ENCODE measurements at places on chromosomes 6 and 20. TPM values are rescaled to one million over a fixed set of nuclear protein-coding genes. Genes with fewer than 3 reads are reported as not detected.

- no peak for DNase-seq
Measured at GRCh38 chr6:80647156-80647555, 540.7 kb downstream of the BCKDHB start.

DNA sequence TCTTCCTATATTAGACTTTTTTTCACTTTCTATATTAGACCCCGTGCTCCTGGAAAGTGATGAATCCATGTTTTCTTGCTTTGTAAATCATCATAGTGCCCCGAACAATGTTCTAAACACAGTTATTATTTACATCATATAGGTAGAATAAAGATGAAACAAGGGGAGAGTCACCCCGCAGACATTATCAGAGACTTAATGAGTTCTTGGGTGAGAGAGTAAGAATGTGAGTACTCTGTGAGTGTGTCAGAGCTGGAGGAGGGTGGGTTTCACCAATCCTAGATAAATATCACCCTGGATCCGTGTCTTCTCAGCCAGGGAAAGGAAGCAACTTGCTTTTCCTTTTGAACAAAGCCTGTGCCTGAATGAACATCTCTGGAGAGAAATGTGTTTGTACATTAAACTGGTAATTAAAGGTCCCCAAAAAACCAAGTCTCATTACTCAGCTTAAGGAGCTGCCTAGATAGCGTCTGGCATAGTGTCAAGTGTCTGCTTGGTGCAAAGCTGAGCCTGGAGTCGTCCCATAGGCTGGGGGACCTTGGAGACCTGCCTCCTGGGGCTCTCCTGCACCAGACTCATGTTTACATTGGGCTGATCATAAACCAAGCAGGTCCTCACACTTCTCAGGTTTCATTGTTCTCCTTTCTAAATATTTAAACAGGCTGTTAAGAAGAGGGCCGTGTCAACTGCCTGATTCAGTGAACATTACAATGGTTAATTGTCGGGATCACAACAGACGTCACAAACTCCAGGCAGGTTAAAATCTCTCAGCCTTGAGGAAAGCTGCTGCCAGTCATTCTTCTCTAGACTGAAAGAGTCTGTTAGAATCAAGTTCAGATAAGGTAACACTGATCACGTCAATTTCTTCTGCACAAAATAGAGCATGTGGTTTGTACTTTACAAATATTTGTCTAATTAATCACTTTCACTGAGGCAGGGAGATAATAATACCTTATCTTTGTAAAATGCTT, 179.7 kb upstream of the MYLIP start:
- DNase-seq = no peak

GRCh38 chr6:167661552-167662044, 165.1 kb upstream of the AFDN start:
- DNase-seq = no peak

The NCOA3 gene
- 6.7 TPM for polyA plus RNA-seq

DNA sequence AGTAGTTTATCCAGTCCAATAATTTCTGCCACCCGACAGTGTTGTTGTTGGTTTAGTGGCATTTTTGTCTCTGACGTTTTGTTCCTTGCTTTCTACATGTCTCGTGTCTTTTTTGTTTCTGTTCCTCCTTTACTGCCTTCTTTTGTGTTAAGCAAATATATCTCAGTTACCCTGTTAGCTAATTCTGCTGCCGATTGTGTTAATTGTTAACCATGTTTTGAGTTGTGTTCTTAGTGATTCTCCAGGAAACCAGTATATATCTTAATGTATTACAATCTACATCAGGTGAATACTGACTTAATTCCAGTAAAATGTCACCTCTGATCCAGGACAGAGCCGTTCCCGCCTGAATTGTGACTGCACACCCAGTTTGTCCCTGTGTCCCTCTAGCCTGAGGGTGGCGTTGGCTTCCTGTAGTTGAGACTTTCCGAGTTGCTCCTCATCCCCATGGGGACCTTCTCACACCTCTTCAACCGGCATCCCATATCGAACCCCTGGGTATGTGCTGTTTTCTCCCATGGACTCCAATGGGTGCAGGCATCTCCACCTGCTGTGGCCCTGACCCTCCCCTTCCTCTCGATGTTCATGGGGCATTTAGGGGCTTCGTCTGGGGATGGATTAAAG, 35.8 kb upstream of the BHLHE23 start:
- DNase-seq = peak; percentile 9

The CD109 gene
- 9.3 TPM for polyA plus RNA-seq

- DNase-seq = no peak
Measured at GRCh38 chr6:169243661-169244060, 10.0 kb downstream of the THBS2 start.

The BMP5 gene
- polyA plus RNA-seq = 1.9 TPM

The NMBR gene
- polyA plus RNA-seq = not detected

DNA sequence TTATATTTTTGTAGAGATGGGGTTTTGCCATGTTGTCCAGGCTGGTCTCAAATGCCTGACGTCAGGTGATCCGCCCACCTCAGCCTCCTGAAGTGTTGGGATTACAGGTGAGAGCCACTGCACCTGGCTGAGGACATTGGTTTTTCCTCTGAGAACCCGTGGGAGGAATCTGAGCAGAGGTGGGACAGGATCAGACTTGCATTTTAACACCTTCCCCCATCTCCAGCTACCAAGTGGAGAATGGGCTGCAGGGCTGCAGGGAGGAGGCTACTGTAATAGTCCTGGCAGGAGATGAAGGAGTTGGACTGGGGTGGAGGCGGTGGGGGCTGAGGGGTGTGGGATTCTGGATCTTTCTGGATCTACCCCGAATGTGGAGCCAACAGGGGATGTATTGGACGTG, 24.5 kb downstream of the FAM110A start:
- no peak for DNase-seq

The KCNQ2 gene
- polyA plus RNA-seq = not detected

- no peak for DNase-seq
Measured at GRCh38 chr6:25359891-25360290, 80.7 kb downstream of the CARMIL1 start.

GRCh38 chr6:169282043-169282442, 28.4 kb upstream of the THBS2 start:
- no peak for DNase-seq

The SLC17A4 gene
- not detected for polyA plus RNA-seq

GRCh38 chr6:4192173-4192572, 56.8 kb upstream of the ECI2 start:
- no peak for DNase-seq

DNA sequence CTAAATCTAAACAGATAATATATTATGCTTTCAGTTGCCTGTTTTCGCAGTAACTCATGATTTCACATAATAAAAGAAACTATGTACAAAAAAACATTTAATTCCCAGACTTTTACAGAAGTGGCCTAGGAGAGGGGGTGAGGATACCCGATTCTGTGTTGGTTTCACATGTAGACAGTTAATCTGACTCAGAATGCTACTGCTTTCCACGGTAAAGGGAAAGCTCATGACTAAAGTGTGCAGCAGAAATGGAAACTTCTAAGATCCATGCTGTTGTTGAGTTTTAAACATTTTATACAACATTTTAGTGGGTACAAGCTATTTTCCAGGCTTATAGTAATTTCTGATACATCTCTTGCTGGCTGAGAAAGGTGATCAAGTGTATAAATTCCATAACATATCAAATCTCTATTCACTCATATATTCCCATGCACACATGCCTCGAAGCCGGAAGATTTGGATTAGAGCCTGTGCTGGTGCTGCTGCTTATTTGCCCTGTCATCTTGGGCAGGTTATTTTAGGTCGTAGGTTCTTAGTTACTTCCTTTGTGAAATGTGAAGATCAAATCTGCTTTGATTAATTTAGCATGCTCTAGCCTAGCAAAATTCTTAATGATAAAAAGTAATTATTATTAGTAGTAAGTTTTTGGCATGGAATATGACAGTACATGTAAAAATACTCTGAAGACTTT, 896.7 kb upstream of the MAP3K7 start:
- no peak for DNase-seq
